Memory B cell (primary cell): ENCODE measurements at places on chromosomes 16 and 17.

GRCh38 chr17:68292689-68293040 lies 1.4 kb downstream of the ARSG start:
- DNase-seq: no peak

- DNase-seq: no peak
Observed at GRCh38 chr17:17928398-17929287, 43.6 kb downstream of the TOM1L2 start.

DNA sequence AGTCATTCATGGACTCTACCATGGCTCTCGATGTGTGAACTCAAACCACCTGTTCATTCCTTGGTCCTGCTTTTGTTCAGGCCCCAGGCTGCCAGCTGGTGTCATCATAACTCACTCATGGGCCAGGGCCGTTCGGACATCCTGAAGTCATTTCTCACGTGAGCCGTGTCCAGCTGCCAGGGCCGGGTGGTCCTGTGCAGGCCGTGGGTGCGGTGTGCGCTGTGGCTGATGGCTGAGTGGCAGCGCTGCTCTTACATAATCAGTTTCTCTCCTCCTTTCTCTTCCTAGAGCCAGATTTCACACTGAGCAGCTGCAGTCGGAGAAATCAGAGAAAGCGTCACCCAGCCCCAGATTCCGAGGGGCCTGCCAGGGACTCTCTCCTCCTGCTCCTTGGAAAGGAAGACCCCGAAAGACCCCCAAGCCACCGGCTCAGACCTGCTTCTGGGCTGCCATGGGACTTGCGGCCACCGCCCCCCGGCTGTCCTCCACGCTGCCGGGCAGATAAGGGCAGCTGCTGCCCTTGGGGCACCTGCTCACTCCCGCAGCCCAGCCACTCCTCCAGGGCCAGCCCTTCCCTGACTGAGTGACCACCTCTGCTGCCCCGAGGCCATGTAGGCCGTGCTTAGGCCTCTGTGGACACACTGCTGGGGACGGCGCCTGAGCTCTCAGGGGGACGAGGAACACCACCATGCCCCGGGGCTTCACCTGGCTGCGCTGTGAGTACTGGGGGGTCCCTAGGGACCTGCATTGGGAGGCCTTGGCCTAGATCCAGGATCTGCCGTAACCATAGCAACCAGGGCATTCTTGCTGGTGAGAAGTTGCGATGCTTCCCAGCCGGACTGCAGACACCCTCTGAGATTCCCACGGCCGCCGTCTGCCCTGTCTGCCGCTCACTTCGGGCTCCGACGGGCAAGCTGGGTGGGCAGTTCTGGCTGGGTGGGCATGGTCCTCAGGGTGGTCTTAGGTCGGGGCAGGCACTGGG lies at the start of gene IL34:
IL34 (plus strand) TSS at position 300 of the 982 bp plus-strand sequence; CDS start at position 689, 389 bp downstream.
- DNase-seq: no peak

GRCh38 chr17:31321966-31322365 lies 544 bp upstream of the EVI2A start:
- no peak for DNase-seq

DNA sequence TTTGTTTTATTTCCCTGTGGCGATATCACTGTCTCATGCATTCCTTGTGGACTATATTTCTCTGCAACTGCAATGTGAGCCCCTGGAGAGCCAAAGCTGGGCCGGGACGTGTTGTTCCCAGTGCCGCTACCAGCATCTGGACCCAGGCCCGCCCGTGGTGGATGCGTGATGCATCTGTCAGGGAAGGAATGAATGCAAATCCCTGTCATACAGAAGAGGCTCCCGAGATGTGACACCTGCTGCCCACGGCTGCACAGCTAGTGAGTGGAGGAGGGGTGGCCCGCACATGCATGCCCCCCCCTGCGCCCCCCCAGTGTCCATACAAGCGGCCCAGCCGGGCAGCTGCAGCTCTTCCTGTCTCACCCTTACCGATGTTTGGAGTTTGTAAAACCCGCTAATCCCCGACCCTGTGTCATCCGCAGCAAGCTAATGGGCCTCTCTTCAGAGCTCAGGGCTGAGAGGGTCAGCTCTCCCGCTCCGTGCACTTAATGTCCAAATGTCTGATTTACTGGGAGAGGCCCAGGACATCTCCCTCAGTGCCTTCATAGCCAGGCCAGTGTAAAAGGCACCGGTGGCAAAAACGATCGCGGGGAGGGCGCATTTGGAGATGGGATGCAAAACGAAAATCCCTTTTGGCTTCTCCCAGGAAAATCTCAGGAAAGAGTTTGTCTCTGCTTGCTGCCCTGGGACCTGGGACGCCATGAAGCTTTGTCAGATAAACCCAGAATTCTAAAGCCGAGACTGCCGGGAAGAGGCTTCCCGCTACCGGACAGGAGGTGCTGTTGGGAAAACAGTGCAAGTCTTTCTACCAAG lies 91.8 kb downstream of the FOXL1 start:
- DNase-seq: no peak

DNA sequence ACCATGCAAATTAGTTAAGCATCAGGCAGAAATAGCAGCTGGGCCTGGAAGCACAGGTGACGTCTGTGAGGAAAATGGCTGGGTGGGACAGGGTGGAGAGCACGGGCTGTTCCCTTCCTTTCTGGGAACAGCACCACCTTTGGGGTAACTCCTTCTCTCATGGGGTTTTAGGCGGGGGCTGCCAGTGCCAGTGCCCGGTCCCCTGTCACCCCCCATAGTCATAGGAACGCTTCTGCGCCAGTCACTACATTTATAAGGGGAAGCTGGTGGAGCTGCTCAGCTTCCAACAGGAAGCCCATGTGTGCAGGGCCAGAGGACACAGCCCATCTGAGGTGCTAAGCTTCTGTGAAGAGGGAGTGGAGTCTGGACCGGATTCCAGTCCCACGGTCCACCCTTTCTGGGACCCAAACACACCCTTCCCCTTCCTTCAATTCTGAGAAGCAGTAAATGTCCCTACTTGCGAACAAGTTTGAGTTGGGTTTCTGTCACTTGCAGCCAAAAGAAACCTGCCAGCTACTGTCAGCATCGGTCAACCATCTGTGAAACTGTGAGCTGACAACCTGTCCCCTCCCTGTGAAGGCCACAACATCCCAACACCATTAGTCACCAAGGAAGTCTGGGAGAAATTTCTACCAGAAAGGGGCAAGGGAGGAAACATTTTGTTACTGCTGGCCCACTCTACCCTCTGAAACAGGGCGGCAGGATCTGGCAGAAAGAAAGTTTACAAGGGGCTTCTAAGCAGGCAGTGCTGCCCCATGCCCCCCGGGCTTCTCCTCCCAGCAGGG lies 86.0 kb upstream of the AMZ2 start:
- DNase-seq: no peak

DNA sequence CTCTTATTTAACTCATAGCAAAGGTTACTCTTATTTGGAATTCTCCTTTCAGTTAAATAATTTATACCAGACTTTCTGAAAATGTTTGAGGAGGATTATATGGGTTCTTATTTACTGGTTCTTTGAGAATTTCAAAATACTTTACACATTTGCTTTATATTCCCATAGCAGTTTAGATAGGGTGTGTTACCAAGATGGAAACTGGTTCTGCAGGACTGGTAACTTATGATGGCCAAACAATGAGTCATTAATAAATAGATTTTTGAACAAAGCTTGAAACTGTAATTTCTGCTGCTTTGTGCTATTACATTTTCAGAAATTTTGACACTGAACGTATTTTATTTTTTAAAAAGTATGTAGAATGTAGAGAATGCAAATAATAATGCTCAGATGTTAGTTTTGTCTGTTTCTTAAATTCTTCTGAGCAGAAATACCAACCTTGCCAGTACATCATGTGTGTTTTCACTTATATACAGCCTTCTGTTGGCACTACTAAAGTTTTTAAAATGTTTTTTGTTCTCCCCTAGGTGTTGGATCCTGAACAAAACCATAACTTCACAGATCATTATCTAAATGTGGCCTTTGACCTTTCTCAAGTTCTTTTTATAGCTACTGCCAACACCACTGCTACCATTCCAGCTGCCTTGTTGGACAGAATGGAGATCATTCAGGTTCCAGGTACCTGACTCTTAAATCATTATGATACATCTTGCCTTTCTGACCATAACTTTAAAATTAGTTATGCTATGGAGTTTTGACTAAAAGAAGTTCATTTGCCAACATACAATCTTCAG lies 48.3 kb upstream of the ABCC11 start:
- DNase-seq: no peak
